ENCODE measurements at places on chromosomes 7 and 10. TPM values are rescaled to one million over a fixed set of nuclear protein-coding genes. Genes with fewer than 3 reads are reported as not detected.

GRCh38 chr7:42606193-42606905 is 305.5 kb downstream of the C7orf25 start:
- ATAC-seq = no peak

- ATAC-seq = no peak
Observed at GRCh38 chr10:86666538-86666937, 1.8 kb upstream of the LDB3 start.

DNA sequence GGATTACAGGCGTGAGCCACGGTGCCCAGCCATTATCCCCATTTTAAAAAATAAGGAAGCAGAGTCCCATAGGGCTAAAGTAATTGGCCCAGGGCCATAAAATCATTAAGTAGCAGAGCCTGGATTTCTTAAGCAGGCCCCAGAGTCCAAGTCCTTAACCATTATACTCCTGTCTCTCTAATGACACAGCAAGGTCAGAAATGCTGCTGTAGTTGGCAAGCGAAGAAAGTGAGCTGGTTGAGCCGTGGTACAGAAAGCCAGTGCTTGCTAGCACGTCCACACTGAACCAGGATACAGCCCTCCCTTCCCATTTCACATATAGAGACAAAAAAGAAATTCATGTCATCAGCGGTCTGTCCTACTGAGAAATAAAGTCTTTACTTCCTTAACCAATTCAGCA is 562.7 kb downstream of the GALNT17 start:
- no peak for ATAC-seq

GRCh38 chr7:143395187-143396149 is 13.2 kb downstream of the EPHA1 start:
- no peak for ATAC-seq

DNA sequence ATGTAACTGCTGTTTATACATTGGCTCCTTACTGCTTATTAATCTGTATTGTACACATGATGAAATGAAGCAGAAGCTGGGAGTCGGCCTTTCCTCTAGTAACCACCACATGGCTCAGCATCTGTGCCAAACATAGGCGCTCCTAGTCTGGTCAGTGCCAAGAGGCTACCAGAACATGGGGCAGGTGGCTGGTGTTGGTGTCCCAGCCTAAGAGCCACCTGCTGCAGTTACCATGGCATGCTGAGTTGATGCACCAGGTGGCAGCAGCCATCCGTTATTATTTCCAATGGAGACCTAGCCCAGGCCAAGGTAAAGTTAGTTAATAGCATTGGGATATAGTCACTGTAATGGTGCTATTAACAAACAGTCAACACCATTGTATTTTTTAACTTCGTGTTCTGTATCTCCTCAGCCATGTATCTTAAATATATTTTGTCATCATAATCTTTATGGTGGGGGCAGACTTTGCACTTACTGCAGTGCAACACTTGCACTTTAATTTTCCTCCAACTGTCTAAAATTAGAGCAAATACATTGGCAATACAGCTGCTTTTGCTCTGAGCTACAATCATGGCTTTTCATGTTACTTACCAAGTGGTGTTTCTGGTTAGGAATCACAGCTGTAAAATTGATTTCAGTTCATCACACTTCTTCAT is 33.1 kb downstream of the HBP1 start:
- ATAC-seq = peak; percentile 38

GRCh38 chr7:3732395-3733005 is 431.4 kb downstream of the SDK1 start:
- no peak for ATAC-seq

DNA sequence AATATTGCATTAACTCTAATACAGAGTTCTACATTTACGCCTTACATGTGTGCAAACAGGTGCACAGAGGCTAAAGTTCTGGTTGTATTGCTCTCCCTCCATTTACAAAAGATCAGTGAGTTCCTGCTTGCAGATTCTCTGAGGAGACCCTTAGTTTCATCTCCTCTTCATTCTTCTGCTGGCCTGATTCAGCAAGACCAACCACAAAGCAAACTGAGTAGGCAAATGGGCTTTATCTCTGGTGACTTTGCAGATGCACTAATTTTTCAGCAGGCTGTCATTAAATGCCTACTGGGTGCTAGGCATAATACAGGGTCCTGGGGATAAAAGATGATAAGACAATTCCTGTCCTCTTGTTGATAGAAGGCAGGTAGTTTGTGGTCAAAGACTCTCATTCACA is 56.4 kb downstream of the MET start:
- no peak for ATAC-seq

The EFCAB10 gene
- total RNA-seq = not detected

The INA gene
- 0.65 TPM for total RNA-seq

The NPTX2 gene
- not detected for total RNA-seq

The MBL2 gene
- not detected for total RNA-seq

All from activated T-helper 17 cell treated with anti-CD3 and anti-CD28 coated beads, Interleukin-2, amount 50 U/mL, for 72 hours (primary cell).